ENCODE measurements at places on chromosomes 5 and 9.

DNA sequence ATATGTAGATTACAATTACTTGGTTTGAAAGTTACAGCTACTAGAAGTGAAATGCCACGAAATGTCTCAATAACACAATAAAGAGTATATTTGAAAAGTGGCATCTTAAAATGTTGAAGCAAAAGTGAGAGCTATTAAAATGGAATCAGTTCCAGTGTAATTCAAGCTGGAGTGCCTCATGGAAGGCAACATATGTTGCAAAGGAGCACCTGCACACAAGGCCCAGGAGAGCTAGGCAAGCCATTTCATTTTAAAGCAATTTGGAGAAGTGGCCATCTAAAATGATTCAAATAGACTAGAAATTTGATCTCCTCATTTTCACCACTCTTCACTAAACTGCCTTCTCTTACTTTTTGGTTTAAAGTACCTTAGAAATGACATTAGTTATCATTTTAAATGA lies 167.8 kb downstream of the GABRB2 start:
- no peak for DNase-seq

GRCh38 chr9:77719321-77719720 lies 71.2 kb upstream of the GNA14 start:
- DNase-seq = no peak

GRCh38 chr5:132267166-132267739 lies 9.8 kb downstream of the PDLIM4 start:
- no peak for DNase-seq

DNA sequence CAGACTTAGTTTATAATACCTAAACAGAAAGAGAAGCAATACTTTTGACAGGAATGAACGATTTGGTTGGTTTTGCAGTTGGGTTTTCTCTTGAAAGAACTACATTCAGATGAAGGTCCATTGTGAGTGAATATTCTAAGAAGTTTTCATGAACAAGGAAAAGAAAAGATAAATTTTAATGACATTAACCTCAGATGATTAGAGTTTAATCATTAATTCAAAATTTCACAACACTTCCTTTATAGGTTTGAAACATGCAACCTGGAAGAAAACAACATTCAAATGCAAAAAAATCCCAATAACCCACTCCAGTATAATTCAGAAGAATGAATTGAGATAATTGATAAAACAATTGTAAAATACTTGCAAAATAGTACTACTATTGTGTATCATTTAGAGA lies 23.8 kb downstream of the EQTN start:
- DNase-seq = no peak

GRCh38 chr5:19125956-19126713 lies 861.9 kb downstream of the CDH18 start:
- DNase-seq = no peak

GRCh38 chr9:133888809-133889491 lies 103.2 kb downstream of the VAV2 start:
- no peak for DNase-seq

GRCh38 chr9:98491231-98491651 lies 217.5 kb downstream of the GABBR2 start:
- DNase-seq = no peak

All from fibroblast of skin of right biceps (primary cell).